Vagina (tissue), 2 donors: ENCODE measurements at places on chromosomes 6 and 20.
A peak's percentile ranks its signal among the peaks of the same experiment; 100 is the strongest.

GRCh38 chr20:63017076-63017825 is 10.5 kb upstream of the BHLHE23 start:
- DNase-seq = no peak

GRCh38 chr6:16705081-16705993 is 55.9 kb downstream of the ATXN1 start:
- DNase-seq = no peak

DNA sequence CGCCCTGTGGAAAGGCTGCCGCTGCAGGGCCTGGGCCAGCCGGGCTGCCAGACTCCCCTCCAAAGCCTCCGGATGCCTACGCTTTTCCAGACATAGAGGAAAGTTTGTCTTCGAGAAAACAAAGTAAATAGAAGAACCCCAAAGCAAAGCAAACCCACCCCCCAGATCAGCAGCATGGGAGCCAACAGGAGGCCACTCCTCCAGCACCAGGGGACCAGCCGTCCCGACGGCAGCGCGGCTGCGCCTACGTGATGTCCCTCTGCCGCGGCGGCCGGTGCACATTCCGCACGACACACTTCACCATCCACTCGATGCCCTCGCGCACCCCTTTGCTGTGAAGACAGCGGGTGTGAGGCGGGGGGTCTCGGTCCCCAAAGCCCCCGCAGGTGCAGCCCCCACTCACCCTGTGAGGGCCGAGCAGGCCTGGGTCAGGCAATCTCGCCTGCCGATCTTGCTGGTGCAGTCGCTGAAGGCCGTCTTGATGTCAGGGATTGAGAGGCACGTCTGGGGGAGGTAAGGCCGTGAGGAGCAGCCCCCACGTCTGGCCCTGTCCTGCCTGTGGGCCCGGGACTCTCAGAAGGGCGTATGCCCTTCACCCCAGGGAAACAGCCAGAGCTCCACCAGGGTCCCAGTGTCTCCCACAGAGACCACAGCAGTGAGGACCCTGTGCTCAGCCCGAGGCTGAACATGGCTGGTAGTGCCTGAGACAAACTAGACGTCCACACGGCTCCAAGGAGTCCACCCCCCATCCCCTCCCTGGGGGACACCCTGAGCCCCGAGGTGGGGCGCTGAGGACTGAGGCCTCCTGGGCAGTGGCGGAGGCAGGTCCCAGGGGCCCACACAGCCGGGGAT is 4.0 kb downstream of the TNFRSF6B start:
- no peak for DNase-seq

GRCh38 chr6:112156668-112157067 is 69.3 kb downstream of the FAM229B start:
- DNase-seq = no peak

- DNase-seq = no peak
Observed at GRCh38 chr6:36020154-36020553, 4.3 kb downstream of the SLC26A8 start.

DNA sequence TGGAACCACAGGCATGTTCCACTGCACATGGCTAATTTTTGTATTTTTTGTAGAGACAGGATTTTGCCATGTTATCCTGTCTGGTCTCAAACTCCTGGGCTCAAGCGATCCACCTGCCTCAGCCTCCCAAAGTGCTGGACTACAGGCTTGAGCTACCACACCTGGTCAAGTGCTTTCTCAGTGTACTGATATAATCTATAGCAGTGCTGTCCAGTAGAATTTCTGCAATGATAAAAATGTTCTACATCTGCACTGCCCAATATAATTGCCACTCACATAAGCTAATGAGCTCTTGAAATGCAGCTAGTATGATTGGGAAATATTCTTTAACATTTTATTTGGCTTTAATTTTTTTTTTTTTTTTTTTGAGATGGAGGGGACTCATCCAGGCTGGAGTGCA is 64.2 kb downstream of the C6orf52 start:
- DNase-seq = no peak

DNA sequence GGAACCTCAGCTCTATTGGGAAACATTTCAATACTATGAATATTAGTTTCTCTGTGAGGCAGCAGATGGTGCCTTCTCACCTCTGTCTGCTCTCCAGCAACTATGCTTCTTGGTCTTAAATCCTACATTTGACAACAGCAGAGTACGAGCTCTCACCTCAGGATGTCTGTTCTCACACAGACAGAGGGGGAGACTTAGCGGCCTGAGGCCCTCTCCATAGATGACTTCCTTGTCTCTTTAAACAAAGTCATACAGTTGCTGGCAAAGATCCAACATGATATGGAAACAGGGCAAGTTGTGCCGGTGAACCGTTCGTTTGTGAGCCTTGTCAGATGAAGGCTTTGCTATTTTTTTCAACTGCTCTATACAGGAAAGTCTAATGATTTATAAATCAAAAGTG is 43.7 kb upstream of the GABRR1 start:
- DNase-seq = peak; percentile 40

DNA sequence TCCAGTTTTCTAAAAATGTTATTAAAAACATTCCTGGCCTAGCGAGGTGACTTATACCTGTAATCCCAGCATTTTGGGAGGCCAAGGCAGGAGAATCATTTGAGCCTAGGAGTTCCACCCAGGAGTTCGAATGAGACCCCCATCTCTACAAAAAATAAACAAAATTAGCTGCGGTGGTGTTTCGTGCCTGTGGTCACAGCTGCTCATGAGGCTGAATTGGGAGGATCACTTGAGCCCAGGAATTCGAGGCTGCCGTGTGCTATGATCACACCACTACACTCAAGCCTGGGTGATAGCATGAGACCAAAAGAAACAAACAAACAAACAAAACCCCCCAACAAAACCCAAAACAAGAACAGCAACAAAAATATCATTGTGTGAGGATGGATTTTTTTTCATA is 19.8 kb upstream of the POLR1H start:
- DNase-seq = no peak

- DNase-seq = no peak
Observed at GRCh38 chr6:168844821-168845609, 404.0 kb downstream of the SMOC2 start.

DNA sequence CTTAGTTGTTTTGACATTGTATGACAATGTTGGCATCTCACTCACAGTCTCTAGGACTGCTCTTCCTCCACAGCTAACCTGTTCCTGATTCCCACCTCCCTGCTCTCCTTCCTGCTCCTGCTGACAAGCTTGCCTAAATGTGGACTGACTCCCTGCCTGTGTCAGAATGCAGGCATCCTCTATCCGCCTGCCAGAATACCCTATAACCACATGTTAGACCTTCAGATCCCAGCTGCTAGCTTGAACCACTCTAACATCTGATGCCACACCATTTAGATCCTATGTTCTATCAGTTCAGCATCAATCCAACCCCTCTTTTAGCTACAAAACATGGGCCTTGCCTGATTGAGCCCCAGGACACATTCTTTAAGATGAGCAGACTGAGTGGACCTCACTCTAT is 12.2 kb downstream of the FILIP1 start:
- DNase-seq = no peak

- no peak for DNase-seq
Observed at GRCh38 chr20:31562241-31562640, 42.8 kb upstream of the ID1 start.

DNA sequence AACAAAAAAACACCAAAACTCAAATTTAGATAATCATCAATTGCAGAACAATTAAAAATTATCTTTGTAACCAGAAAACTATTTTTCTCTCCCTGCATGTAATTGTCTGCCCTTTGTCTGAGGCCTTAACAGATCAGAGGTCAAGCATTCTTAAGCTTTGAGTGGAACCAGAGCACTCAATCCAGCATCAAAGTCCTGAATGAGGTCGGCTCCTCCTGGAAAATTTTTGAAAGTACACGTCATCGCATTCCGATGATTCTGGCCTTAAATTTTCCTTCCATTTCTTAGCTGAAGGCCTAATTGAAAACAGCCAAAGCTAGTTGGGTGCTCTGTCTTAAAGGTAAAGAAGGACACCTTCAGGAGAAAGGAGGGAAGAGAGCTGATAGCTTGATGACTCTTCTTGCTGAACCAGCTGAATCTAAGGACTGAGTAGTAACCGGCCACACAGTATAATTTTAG is 510.2 kb upstream of the SULF2 start:
- DNase-seq = no peak
